Gastroesophageal sphincter (tissue), 4 donors: ENCODE measurements at places on chromosomes 1 and 21.

DNA sequence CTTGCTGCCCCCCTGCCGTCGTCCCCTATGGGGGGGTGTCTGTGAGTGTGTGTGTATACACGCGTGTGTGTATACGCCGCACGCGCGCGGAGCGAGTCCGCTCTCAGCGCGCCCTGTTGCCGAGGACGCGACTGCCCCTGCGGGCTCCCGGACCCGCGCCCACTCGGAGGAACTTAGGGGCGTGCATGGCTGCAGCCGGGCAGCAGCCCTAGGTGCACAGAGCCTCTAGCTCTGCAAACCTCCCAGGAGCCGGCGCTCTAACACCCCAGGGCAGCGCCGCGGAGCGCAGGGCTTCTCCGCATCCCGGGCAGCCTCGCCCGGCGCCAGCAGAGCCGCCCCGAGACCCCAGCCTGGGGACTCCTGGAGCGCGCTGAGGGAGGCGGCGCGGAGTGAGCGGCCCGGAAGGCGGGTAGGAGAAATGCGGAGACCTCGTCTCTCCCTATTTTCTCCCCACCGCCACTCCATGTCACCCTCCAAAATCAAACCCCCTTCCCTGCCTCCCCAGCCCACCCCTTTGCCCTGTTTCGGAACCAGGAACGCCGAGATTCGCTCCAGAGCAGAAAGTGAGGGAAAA lies 574 bp downstream of the ITPKB start:
- ATAC-seq, result peak; percentile 27

DNA sequence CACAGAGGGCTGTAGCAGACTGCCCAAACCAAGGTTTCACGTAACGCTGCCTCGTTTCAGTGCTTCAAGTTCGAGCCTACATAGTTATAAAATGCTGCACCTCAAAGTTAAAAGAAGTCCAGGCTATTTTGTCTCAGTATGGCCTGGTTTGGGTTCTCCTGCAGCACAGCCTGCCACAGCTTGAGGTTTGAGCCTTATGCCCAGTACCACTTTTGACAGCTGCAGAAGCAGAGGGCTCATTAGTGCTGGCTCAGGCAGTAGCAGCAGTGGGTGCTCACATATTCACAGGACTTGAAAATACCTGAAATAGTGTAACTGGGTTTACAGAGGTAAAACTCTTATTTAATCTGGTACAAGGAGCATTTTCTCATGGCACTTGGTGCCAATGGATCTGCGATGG lies 15.3 kb downstream of the SPATA46 start:
- no peak for ATAC-seq

DNA sequence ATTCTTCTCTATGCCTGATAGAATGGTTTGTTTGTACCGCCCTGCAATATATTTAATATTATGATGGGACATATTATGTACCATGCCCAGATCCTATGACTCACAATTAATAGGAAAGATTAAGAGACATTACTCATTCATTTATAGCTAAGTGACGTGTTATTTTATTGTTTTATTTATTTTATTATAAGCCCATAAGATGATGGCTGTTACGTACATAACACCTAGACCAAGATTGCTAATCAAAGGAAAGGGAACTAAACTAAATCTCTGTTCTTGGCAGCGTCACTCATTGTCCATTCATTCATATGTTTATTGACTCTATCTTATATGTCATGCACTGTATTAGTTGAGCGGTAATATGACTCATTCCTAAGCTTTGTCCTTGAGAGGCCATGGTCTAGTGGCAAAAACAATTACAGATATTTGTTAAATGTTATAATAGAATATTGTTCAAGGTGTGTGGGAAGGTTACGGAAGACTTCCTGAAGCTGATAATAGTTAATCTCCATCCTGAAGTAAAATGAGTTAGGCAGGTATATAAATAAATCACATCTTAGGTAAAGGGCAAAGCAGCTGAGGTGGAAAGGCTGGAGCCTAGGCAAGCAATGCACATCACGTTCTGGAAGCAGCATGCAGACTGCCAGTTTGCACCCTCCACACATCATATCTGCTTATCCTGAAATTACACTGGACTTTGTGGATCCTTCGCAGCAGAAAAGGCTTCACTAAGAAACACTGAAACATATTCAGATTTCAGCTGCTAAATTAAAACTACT lies 16.6 kb upstream of the CD55 start:
- no peak for ATAC-seq

DNA sequence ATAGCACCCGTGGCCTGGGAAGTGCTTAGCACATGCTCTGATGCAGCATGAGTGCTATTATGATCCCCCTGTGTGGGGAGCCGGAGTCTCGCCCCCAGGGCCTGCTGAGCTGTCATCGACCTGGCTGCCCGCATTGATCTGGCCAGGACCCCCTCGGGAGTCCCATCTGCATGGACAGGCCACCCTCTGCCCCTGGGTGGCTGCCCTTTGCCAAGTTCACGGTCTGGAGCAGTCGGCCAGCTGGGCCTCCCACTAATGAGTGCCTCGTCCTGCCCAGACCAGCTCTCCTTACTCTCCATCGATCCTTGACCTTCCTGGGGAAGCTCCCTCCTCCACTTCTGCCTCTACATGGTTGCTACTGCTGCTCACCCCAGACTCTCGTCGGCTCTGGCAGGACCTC lies 121.8 kb upstream of the RUNX3 start:
- ATAC-seq, result no peak

DNA sequence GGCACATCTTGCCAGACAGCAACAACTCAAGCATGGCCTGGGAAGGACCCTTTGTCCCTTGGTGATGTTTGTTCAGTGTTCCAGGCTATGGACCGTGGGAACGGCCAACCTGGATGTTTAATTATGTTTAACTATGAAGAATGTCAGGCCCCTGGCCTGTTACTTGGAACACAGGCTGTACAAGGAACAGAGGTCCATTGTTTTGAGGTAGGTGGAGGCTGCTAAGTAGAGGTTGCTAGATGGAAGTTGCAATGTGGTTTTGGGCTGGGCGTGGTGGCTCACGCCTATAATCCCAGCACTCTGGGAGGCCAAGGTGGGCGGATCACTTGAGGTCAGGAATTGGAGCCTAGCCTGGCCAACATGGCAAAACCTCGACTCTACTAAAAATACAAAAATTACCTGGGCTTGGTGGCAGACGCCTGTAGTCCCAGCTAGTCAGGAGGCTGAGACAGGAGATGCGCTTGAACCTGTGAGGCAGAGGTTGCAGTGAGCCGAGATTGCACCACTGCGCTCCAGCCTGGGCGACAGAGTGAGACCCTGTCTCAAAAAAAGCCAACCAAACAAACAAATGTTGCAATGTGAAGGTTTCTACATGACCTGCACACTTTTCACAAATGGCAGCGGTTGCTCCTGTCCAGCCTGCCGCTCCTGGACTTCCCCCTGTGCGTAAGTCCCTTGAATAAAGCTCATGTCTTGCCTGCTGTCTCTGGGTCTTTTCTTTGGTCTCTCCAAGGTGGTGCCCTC lies 2.5 kb upstream of the LEFTY1 start:
- no peak for ATAC-seq

GRCh38 chr1:179169616-179170467 lies 59.6 kb downstream of the ABL2 start:
- peak; percentile 65 for ATAC-seq

DNA sequence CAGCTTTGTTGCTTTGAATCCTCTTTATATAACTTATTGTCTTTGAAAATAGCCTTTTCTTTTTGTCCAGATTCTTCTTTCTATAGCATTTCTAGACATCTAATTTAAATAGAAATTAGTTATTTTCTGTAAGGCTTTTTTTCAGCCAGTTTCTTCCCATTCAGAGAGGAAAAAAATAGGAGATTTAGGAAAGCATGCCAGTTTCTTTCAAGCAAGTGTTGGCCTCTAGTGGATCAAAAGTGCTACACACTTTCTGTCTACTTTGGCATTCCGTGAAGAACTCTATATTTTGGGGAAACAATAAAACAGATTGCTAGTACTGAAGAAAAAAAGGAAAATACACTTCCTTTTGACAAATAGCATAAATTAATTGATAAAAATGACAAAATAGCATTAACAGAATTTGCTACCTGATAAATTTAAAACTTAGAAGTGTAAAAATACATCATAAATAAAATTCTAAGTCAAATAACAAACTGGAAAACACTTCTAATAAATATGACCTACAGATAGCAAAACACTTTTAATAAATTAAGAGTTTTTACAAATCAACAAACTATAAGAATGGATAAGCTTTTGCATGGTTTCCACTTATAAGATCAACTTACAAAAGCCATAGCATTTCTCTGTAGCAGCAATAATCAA lies 13.1 kb upstream of the EXO1 start:
- ATAC-seq, result no peak
